ENCODE measurements at places on chromosomes 7 and 10.

GRCh38 chr7:138491612-138492386 is 31.7 kb downstream of the TRIM24 start:
- no peak for DNase-seq

GRCh38 chr7:50531401-50531911 is 33.7 kb downstream of the DDC start:
- no peak for DNase-seq

DNA sequence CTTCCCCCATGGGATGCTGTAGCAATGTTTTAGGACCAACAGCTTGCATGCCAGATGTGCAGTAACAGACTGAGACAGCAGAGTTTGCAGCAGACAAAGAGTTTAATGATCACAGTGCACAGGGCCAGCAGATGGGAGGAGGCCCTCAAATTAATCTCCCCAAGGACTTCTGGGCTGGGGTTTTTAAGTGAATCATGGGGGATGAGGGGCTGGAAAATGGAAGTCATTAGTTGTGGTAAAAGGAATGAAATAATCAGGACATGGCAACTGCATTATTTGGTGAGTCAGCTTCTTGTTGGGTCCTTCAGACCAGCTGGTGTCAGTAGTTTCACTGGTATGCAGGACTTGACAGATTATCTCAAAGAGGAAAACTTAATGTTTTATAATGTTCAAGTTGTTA is 12.6 kb upstream of the NRBF2 start:
- DNase-seq, result no peak

- no peak for DNase-seq
Observed at GRCh38 chr7:135650831-135651573, 11.3 kb upstream of the STMP1 start.

DNA sequence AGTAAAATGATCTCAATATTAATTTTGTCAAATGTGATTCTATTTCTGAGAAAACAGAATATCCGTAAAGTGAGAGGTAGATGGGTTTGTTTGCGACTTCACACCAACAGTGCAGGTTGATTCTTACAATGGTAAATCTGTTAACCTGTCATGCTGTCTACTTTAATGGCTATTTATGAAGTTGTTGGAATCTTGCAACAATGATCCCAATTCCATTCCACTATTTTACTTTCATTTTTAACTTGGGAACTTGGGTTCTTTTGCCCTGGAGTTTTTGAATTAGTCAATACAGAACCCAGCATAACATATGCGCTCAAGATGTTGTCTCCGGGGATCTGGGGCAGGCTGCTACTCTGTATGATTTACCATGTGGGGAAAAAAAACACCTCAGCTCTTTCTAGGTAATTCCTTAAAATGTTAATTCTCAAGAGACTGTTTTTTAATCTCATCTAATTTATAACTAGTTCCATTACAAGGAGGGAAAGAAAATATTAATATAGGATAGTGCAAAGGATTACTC is 1.2 kb downstream of the LGI1 start:
- no peak for DNase-seq

DNA sequence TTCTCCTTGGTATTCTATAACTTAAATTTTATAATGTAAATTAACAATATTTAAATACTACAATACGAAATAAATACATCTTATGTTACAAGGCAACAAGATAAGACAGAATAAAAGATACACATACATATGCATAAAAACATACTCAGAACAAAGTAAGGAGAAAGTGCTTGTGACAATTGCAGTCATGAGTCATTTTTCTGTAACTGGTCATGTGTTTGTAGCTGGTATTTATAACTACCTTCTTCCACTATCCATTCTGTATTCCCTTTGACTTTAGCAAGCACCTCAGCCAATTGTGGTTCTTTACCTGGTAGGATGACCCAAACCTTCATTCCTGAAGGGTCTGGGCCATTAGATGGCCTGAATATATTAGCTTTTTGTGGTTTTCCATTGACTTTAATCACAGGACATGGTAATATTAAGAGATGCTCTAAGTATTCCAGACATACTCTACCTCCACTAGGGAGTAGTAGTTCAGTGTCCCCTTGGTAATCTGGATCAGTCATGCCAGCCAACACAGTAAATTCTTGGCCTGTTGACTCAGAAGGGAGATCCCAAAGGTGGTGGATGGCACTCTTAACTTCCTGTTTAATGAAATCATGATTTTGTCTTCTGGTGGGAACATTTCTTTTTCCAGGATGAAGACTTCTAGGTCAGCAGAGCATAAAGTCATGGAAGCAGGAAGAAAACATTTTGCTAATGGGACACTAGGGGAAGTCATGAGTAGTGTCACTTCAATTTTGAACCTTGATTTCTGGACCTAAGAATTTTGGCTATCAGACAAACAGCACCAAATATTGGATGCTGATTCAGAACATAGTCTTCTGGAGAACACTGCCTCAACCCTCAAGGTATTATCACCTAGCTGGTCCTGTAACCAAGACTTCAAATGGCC is 733.7 kb upstream of the IGFBP3 start:
- DNase-seq, result no peak

- no peak for DNase-seq
Observed at GRCh38 chr10:11082526-11082925, 64.9 kb downstream of the CELF2 start.

DNA sequence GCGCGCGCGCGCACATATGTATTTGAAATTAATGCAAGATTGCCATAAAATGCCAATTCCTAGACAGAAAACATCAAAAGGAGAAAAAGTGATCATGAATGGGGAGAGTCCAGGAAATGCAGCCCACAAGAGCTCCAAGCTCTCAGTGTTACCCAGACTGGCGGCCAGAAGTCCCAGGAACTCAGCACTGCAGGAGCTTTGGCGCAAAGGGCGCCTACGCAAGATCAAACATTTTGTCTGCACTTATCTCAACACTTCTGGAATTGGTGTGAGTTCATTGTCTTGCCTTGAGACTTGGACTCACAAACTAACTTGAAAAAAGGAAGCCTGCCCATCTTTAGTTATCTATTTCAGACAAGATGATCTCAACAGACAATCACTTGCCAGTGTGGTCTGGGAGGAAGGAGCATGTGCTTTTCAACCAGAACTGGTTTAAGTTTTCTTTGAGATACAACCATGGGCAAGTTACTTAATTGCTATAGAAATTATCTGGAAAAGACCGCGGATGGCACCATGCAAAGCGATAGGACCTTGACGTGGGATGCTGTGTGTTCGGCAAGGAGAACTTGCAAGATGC is 77.2 kb downstream of the KIAA1549 start:
- no peak for DNase-seq

DNA sequence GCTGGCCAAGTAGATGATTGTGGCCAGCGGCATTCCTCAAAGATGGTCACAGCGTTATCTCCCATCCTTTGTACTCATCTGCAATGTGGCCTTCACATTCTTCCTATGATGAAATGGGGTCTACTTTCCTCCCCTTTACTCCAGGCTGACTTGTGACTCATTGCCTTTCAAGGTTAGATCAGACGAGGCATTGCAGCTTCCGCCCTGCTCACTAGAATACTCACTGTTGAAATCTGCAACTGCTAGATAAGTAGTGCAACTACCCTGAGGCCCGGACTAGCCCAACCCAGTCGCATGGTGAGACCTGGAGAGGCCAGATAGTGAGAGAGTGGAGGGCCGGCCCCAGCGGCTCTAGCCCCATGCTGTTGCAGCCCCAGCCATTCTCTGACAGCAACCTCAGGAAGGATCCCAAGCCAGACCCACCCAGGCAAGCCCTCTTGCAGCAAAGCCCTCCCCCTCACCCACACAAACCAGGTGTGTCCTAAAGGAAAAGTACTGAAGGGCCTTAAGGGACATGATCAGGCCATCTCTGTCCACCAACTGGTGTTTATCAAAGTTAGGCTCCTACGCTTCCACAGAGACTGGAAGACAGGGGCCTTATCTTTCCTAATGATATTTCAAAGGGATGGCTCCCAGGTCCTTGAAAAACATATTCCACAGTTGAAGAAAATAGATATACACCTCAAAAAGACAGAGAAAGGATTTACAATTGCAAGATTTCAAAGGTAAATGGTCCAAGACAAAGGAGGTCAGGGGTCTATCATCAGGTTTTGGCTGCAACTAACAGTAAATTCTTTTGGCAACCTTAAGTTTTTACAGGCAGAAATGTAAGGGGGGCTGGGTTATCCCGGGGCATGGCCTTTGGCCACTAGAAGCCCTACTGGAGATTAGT is 107.2 kb upstream of the TRIM24 start:
- DNase-seq, result no peak

DNA sequence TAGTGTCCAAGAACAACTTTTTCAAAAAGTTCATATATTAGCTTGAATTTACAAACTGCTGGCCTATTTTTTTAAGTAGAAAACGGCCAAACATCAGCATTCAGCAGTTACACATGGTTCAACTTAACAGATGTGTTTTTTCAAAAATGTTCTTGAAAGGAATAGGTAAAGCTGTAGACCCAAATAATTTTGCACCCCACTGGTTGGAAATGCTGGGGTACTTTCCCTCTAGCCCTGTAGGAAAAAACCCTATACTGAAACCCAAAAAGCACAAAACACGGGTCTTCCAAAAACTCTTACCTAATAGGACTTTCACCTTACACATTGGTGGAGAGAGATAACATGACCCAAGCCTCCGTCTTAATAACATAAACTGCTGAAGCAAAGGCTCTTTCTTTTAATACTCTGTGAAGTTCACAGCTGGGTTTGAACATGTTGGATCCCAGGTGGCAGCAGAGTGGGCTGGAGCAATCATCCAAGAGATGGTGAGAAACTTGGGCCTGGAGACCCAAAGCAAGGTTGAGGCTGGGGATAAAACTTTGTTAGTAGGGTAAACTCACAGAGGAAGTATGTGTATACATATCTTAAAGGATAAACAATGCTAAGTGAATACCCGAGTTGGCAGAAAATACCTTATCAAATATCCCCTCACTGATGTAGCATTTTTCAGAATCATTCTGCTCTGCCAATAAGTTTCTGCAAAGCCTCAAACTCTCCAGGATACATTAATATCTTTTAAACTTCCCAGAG is 629 bp upstream of the DNAJC9 start:
- DNase-seq, result no peak

DNA sequence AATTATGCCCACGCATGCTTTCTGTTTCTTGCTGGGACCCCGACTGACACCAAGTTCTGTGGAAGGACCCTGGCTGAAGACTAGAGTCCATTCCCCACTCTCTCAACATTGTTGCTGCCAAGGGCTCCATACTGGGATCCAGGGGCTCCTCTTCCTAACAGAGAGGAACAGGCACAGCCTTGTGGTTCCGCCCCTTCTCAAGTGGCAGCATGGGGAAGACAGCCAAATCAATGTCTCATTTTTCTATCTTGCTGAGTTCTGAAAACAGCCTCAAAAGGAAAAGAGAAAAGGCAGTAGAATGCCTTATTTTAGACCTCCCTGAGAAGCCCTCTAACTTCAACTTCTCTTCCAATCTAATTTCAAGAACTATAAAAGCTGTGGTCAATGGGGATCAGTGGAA is 23.7 kb upstream of the LAMB1 start:
- no peak for DNase-seq

GRCh38 chr7:155477476-155477875 is 19.5 kb downstream of the EN2 start:
- no peak for DNase-seq

- DNase-seq, result no peak
Observed at GRCh38 chr7:46484906-46485305, 563.8 kb upstream of the IGFBP3 start.

- DNase-seq, result no peak
Observed at GRCh38 chr7:98674461-98674860, 57.4 kb downstream of the NPTX2 start.

DNA sequence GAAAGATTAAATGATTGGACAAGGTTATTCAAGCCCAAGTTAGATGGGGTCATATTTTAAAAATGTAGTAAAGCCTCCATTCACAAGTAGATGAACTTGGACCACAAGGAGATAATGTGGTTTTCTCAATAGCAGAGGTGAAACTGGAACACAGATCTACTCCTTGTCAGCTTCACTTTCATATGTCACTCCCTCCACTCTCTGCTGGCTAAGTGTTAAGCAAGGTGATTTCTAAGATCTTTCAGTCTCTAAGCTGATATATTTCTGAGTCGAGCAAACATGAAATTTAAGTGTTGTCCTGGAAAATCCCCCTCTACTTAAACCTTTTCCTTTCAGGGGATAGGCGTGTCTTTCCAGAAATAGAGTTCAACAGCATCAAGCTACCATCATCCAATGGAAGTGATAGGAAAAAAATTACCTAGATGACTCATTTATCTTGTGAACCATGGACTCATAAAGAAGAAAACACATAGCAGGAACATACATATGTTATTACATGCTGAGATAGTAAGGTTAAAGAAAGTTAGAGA is 275.0 kb downstream of the PTEN start:
- DNase-seq, result no peak

- DNase-seq, result no peak
Observed at GRCh38 chr7:62361-63116, 129.8 kb upstream of the FAM20C start.

DNA sequence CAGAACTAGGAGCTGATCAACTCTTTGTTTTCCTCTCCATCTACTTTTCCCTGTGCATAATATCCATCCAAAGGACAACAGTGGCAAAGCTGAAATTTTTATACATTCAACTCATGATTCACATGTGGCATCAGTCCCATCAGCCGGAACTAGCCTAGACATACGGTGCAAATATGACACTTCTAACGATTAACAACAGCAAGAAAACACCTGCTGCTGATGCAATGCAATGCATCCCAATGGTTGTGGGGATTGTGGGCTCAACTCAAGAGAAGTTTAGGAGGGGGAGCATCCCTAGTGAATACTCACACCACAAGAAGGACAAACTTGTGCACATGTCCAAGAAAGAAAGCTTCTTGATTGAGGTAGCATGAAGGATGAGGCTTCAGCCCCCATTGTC is 20.5 kb upstream of the STK17A start:
- no peak for DNase-seq

DNA sequence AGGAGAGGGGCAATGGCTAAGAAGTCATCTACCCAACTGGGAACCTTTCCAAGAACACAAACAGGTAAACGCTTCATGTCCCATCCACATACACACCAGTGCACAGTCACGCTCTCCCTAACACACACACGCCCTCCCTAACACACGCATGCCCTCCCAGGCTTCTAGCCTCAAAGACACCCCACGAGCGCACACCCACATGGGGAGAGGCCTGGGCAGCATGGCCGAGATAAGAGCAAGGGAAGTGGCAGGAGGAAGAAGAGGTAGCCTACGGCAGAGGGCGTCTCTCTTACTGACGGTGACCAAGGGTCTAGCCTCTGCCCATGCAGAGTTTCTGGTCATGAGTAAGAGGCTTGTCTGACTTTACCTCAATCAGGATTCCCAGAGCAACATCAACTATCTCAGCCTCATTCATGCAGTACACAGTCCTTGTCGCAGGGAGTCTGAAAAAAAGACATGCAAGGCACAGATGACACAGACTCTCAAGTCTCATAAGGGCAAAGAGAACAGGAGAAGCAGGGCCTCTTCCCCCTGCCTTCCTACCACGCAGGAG is 3.1 kb downstream of the CYREN start:
- DNase-seq, result no peak

- no peak for DNase-seq
Observed at GRCh38 chr10:128642023-128642422, 515.8 kb upstream of the MKI67 start.

DNA sequence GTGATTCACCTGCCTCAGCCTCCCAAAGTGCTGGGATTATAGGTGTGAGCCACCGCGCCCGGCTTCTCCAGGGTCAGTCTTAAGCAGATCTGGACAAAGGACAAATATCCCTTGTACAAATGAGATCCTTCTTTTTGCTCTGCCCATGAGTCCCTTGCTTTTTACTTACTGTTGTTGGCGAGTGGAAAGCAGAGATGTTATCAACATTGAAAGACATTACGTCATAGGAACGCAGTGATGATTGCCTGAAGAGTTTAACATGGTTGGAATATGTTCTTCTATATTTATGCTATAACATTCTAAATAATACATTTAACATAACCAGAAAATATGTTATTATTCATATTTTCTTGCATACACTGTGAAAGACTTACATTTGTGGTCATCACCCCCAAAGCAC is 644.3 kb upstream of the LRRN3 start:
- no peak for DNase-seq

All from SIG-M5 (cell line).